ENCODE measurements at places on chromosomes 1 and 21.

- H3K27ac ChIP-seq: no peak overlapping the region
- no peaks in the 10 kb centered on the region for H3K27me3 ChIP-seq
- H3K36me3 ChIP-seq: peaks cover 5% of the 10 kb centered on the region
- DNase-seq: no peak
- no peaks in the 10 kb centered on the region for H3K4me1 ChIP-seq
- H3K4me3 ChIP-seq: no peak overlapping the region
Measured at GRCh38 chr1:12251442-12251841, 21.6 kb downstream of the VPS13D start.

DNA sequence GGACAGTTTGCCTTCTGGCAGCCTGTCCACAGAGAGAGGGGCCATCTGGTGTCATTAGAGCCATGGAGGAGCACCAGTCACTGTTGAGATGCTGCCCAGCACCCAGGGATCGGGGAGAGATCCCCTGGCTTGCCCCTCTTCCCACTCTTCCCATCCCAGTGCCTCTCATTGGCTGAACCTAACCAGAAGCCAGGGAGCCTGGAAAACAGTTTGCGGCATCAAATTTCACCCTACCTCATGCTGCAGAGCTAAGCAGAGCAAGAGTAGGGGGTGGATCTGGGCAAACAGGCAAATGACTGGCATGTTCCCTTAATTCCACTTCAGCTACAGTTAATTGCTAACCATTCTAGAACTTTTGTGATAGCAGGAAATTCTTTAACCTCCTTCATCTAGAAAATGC, 19.1 kb downstream of the TRAF5 start:
- no peak for DNase-seq
- H3K27me3 ChIP-seq: no peaks in the 10 kb centered on the region
- H3K27ac ChIP-seq: no peak overlapping the region
- H3K36me3 ChIP-seq: peaks cover 7% of the 10 kb centered on the region

DNA sequence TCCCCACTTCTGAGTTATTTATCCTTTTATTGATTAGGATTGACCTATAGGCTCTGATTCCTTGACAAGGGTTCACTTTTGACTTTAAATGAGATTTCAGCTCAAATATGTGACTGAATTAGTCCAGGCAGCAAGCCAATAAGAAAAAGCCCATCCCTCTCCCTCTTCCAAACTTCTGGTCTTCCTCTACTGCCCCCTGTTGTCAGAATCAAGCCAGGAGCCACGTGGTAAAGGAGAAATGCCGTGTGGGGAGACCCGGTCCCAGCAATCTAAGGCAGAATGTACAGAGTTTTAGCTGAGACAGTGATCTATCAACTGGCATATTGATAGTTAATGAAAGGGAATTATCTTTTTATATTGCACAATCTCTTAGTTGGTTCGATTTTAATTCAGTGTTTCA, 5.2 kb downstream of the ADAMTS5 start:
- H3K27ac ChIP-seq: no peak overlapping the region
- DNase-seq: no peak
- no peak overlapping the region for H3K4me3 ChIP-seq
- H3K27me3 ChIP-seq: peaks cover 32% of the 10 kb centered on the region

GRCh38 chr21:29053011-29053553, 20.4 kb downstream of the CCT8 start:
- H3K27ac ChIP-seq: no peak overlapping the region
- no peaks in the 10 kb centered on the region for H3K4me1 ChIP-seq
- no peak for DNase-seq
- H3K4me3 ChIP-seq: no peak overlapping the region

DNA sequence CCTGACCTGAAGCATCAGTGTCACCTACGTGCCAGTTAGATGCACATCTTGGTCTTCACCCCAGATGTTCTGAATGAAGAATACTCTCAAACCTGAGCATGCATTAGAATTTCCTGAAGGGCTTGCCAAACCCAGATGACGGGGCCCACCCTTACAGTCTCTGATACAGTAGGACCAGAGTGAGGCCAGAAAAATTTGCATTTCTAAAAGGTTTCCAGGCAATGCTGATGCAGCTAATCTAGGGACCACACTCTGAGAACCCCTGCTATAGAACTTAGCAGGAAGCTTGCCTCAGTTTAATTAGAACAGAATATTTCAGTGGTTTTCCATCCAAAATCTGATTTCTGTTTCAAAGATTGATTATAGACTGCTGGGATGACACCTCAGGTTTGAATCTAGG, 9.9 kb upstream of the CTBS start:
- no peaks in the 10 kb centered on the region for H3K4me1 ChIP-seq
- DNase-seq: no peak
- no peak overlapping the region for H3K27ac ChIP-seq

DNA sequence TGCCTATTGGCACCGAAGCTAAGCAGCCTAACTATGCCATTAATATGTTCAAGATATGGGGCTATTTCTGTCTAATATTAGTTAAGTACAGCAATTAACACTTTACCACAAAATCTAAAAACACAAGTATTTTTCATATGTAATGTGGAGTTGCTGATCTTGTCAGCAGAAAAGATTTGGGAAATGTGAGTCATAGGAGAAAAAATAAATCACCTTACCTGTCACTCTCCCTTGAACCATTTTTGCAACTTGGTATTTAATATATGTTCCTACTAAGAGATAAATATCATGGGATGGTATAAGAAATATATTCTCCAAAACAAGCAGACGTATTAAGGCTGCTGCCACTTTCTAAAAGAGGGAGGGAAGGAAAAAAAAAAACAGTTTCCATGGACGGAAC, 17.0 kb downstream of the NUP210L start:
- DNase-seq: no peak
- no peaks in the 10 kb centered on the region for H3K36me3 ChIP-seq
- H3K4me3 ChIP-seq: no peak overlapping the region

DNA sequence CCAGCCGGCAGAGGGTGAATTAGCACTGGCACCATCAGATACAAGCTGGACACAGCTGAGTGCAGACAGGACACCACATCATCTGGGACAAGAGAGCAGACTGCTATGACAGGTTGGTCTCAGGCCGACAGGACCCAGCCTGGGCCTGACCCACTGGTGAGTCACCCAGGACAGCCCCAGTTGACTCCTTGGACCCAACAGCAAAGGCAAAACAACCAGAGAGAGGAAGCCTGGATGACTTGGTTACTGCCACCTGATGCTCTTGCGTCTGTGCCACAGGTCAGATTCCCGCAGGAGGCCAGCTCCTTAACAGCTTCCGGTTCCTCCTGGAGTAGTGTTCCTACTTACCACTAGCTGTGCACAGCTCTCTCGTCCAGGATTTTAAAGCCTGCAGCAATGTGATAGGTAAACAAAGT, 18.5 kb downstream of the CCN1 start:
- no peaks in the 10 kb centered on the region for H3K4me1 ChIP-seq
- H3K4me3 ChIP-seq: no peak overlapping the region
- H3K36me3 ChIP-seq: peaks cover 2% of the 10 kb centered on the region
- H3K27ac ChIP-seq: no peak overlapping the region
- H3K27me3 ChIP-seq: no peaks in the 10 kb centered on the region

DNA sequence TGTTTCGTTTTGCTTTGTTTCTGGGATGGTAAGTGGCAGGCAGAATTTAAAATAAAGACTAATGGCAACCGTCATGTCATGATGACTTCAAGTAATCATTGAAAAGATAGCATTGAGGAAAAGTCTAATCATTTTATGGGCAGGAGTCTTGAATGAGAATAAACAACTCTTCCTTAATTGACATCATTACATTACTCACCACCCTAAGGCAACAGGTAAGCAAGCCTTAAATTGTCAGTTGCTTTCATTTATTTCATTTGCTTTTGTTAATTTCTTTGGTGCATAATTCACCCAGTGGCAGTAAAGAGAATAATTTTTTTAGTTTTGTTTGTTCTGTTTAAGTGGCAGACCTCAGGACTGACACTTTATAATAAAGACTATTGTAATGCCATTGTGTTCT, 669.0 kb downstream of the RWDD3 start:
- H3K27ac ChIP-seq: no peak overlapping the region
- H3K4me1 ChIP-seq: no peaks in the 10 kb centered on the region
- H3K27me3 ChIP-seq: no peaks in the 10 kb centered on the region
- DNase-seq: no peak
- H3K4me3 ChIP-seq: no peak overlapping the region

DNA sequence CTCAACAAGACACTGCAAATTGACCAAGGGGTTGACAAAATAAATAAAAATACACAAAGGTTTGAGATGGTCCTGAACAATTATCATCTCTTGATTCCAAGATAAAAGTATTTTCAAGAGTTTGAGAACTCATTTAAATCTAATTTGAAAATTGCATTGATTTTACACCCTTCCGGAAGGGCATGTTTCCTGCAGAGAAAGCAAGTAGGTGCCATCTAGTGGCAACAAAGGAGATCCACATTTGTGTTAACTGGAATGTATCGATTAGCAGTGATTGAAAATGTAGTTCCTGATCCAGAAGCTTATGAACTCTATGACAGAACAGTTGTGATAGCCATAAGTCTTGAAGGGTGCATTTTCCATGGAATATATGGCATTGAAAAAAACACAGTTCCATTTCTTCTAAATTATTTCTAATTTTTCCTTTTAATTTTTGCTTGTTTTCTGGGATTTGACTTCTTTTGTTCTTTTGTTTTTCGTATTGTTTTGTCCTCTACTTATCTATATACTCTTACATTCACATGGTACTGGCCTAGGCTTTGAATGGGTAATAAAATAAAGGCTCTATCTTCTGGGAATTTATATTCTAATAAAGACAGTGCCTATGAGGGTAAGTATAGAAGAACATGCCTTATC, 143.7 kb downstream of the DNM3 start:
- peak; percentile 8 for DNase-seq
- no peaks in the 10 kb centered on the region for H3K27me3 ChIP-seq
- no peaks in the 10 kb centered on the region for H3K4me1 ChIP-seq
- H3K4me3 ChIP-seq: no peak overlapping the region
- no peak overlapping the region for H3K27ac ChIP-seq

DNA sequence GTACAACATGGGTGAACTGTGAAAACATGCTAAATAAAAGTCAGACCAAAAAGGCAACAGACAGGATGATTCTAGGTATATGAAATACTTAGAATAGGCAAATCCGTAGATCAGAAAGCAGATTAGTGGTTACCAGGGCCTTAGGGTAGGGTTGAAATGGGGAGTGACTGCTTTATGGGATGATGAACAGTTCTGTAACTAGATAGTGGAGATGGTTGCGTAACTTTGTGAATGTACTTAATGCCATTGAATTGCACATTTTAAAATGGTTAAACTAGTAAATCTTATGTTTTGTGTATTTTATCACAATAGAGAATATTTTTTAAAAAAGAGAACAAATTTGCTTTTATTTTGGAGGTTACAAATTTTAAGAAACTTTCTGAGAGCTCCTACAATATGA, 17.4 kb downstream of the ZNF326 start:
- H3K27me3 ChIP-seq: no peaks in the 10 kb centered on the region
- DNase-seq: no peak
- no peaks in the 10 kb centered on the region for H3K4me1 ChIP-seq
- peaks cover 11% of the 10 kb centered on the region for H3K36me3 ChIP-seq
- no peak overlapping the region for H3K27ac ChIP-seq

GRCh38 chr1:14495996-14496395, 102.5 kb upstream of the KAZN start:
- H3K27ac ChIP-seq: no peak overlapping the region
- no peak for DNase-seq
- no peak overlapping the region for H3K4me3 ChIP-seq
- peaks cover 6% of the 10 kb centered on the region for H3K4me1 ChIP-seq
- H3K27me3 ChIP-seq: peaks cover 21% of the 10 kb centered on the region

GRCh38 chr1:198619375-198620140, 19.3 kb upstream of the PTPRC start:
- H3K27me3 ChIP-seq: no peaks in the 10 kb centered on the region
- H3K4me1 ChIP-seq: peaks cover 98% of the 10 kb centered on the region
- H3K36me3 ChIP-seq: no peaks in the 10 kb centered on the region
- peak overlapping the region; percentile 83 for H3K4me3 ChIP-seq

GRCh38 chr21:42878678-42878992, 704 bp downstream of the WDR4 start:
- H3K4me3 ChIP-seq: peak overlapping the region; percentile 97
- H3K36me3 ChIP-seq: peaks cover 22% of the 10 kb centered on the region
- H3K27me3 ChIP-seq: no peaks in the 10 kb centered on the region
- peak overlapping the region; percentile 98 for H3K27ac ChIP-seq
- H3K4me1 ChIP-seq: peaks cover 34% of the 10 kb centered on the region
- no peak for DNase-seq

- H3K4me3 ChIP-seq: no peak overlapping the region
- peak overlapping the region; percentile 78 for H3K27ac ChIP-seq
- DNase-seq: peak; percentile 54
- H3K36me3 ChIP-seq: peaks cover 8% of the 10 kb centered on the region
- H3K4me1 ChIP-seq: peaks cover 33% of the 10 kb centered on the region
Measured at GRCh38 chr1:232587141-232588008, 42.6 kb downstream of the SIPA1L2 start.

DNA sequence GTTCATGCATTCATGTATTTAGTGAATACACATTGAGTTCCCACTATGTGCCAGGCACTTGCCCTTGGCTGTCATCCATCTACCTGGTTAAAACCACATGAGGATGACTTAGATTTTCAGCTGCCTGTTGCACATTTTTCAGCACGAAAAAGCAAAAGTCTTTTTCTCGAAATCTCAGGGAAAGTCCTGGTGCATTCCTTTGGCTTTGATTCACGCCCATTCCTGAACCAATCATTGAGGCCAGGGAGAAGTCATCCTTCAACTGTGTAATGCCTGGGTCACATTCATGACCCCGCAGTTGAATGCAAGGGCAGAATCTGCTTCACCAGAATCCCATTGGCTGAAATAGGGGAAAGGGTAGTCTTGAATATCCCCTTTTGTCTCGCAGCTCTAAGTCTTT, 84.4 kb downstream of the RNF220 start:
- H3K4me3 ChIP-seq: no peak overlapping the region
- H3K4me1 ChIP-seq: no peaks in the 10 kb centered on the region
- H3K27me3 ChIP-seq: peaks cover 5% of the 10 kb centered on the region
- H3K36me3 ChIP-seq: peaks cover 3% of the 10 kb centered on the region
- no peak overlapping the region for H3K27ac ChIP-seq

DNA sequence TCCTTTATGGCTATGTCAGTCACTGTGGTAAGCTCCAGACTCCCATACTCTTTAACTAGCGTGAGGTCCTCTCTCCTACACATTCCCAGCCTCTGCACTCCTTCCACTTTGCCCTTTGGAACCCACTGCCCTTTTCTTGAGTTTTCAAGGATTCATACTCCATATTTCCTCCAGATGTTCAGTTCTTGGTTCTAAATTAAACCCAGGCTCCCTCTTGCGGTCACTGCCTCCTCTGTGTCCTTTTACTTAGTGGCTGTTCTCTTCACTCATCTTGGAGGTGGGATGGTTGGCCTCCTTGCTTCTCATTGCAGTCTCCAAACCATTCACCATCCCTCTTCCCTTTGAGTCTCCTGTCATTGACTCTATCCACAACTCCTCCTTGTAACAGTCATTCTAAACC, 208.1 kb downstream of the TGFB2 start:
- no peaks in the 10 kb centered on the region for H3K36me3 ChIP-seq
- H3K4me1 ChIP-seq: no peaks in the 10 kb centered on the region
- H3K27ac ChIP-seq: no peak overlapping the region
- no peak overlapping the region for H3K4me3 ChIP-seq
- no peaks in the 10 kb centered on the region for H3K27me3 ChIP-seq
- DNase-seq: no peak
